ENCODE measurements at places on chromosomes 3 and 15.

DNA sequence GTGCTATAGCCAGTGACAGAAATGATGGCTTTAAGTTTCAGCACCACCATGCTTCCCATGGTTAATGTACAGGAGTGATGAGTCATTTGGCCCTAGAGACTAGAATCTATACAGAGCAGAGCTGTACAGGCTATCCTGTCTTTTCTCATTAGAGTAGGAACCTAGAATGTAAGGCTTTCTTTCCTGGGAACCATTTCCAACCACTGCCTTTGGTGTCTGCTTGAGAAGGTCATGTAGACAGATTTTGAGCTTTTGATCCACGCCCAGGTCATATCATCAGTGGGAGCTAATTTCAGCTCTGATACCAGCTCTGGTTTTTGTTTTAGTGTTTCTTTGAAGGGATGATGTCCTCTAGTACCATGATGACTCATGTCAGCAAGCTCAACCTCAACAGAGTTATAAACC lies 543.1 kb downstream of the NTRK3 start:
- DNase-seq, result no peak

GRCh38 chr3:197103766-197104165 lies 74.1 kb upstream of the MELTF start:
- no peak for DNase-seq

GRCh38 chr15:100842756-100843730 lies 36.6 kb upstream of the ALDH1A3 start:
- DNase-seq, result no peak

- DNase-seq, result no peak
Measured at GRCh38 chr15:66138892-66139590, 114.5 kb downstream of the MEGF11 start.

- DNase-seq, result no peak
Measured at GRCh38 chr3:99833617-99834205, 16.0 kb downstream of the CMSS1 start.

GRCh38 chr3:129812589-129812988 lies 80.9 kb downstream of the TMCC1 start:
- DNase-seq, result no peak

DNA sequence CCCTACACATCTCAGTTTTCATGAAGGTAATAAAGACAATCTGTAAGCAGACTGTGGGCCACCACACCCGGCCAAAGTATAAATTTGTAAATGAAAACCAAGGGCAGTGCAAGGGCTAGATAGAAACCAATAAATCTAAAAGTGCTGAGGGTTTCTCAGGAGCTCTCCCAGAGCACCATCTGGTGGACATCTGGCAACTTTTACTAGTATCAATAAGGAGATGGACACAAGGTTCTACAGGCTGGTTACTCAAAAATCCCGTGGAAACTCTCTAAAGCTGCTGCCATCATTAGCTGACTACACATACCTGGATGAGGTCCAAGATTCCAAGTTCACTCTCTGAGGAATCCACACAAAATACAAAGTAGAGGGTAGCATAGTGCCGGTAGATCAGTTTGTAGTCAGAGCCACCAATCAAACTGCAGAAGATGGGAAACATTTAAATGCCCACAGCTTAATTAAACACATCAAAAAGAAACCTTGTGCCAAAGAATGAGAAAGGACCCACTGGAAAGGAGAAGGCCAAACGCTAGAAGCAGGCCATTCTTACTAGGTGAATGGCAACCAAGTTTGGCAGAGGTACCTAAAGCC lies 5.5 kb downstream of the AP3S2 start:
- peak; percentile 77 for DNase-seq

GRCh38 chr3:58214484-58215316 lies 3.9 kb upstream of the DNASE1L3 start:
- DNase-seq, result peak; percentile 38

- DNase-seq, result no peak
Measured at GRCh38 chr3:177852001-177852807, 654.9 kb upstream of the TBL1XR1 start.

DNA sequence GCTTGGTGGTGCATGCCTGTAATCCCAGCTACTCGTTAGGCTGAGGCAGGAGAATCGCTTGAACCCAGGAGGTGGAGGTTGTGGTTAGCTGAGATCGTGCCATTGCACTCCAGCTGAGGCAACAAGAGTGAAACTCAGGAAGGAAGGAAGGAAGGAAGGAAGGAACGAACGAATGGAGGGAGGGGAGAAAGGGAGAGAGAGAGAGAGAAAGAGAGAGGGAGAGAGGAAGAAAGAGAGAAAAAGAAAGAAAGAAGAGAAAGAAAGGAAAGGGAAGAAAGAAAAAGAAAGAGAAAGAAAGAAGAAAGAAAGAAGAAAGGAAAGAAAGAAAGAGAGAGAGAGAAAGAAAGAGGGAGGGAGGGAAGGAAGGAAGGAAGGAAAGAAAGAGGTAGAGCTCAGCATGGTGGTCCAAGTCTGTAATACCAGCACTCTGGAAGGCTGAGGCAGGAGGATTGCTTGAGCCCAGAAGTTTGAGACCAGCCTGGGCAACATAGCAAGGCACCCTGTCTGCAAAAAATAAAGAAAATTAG lies 81.9 kb downstream of the P2RY1 start:
- no peak for DNase-seq

- no peak for DNase-seq
Measured at GRCh38 chr15:92833106-92833433, 67.1 kb upstream of the CHD2 start.

DNA sequence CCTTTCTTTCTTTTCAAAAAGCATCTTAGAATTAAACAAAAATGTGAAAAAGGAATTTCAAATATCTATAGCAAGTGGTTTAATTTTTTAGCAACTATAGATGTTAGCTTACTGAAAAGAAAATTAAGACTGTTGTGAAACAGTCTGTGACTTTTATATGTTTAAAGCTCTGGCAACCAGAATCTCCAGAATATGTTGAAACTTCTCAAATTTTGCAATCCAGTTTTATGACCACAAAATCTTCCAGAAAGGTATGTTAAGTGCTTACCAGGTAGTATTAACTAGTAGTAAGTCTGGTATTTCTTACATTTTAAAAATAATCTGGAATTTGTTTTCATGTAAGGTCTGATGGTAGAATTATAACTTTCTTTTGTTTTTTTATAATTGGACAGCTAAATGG lies 235.0 kb downstream of the SLC9A9 start:
- no peak for DNase-seq

DNA sequence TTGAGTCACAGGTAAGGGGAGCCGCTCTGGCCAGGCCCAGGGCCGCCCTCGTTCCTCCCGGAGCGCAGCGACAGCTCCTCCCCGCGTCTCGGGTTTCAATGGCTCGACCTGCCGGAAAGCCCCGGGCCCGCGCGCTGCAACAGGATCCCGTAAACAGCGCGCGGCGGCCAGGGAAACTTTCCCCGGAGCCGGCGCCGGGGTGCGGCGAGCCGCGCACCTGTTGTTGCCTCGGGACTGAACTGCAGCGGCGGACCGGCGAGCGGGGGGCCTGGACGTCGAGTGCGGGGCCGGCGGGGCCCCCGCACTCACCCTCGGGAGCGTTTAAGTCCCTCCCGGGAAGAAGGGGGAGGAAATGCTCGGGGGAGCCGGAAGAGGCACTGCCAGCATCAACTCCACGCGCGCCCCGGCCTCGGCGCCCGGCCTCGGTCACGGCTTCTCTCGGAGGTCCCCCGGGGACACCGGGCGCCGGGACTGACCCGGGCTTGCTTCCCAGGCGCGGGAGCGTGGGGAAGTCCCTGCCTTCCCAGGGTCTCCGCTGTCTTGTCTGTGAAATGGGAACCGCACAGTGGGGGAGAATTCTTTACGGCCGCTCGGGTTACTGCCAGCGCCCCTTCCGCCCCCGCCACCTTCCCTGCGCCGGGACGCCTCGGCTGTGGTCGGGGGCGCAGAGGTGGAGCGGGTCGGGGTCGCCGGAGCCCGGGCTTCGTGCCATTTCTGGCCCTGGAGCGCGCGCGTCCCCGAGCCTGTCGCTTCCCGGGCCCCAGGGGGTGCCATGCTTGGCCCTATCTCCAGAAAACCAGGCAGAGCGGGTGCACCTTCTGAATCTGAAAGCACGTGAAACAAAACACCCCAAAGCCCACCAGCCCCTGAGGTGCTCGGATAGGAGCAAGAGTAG lies 7.5 kb upstream of the PGPEP1L start:
- DNase-seq, result peak; percentile 22

- no peak for DNase-seq
Measured at GRCh38 chr3:52787246-52787645, 7.3 kb upstream of the ITIH3 start.

GRCh38 chr3:14256046-14256445 lies 77.4 kb downstream of the LSM3 start:
- peak; percentile 60 for DNase-seq

DNA sequence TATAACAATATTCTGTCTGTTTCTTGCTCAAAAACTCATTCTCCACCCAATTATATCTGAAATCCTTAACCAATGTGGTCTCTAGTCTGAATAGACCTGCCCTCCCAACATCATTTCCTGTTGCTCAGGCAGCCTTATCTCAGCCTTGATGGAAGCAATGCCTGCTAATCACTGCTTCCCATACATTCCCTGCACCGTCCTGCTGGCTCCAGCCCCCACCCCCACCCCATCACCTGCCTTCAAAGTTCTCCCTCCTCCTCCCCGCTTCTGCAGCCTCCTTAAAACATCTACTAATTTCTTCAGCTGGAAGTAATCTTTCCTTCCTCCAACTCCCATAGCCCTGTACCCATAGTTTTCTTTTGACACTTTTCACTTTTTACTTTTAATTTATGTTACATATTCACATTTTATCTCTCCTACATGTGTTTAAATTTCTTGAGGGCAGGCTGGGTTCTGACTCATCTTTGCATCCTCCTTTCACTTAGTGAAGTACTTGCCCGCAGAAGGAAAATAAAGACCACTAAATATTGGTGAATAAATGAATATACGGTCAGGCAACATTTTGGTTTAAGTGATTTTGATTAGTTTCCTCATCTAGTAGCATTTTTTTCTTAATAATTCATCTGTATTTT lies 98.2 kb downstream of the MEIS2 start:
- DNase-seq, result no peak

GRCh38 chr15:101070502-101071273 lies 151.5 kb downstream of the LRRK1 start:
- peak; percentile 81 for DNase-seq

DNA sequence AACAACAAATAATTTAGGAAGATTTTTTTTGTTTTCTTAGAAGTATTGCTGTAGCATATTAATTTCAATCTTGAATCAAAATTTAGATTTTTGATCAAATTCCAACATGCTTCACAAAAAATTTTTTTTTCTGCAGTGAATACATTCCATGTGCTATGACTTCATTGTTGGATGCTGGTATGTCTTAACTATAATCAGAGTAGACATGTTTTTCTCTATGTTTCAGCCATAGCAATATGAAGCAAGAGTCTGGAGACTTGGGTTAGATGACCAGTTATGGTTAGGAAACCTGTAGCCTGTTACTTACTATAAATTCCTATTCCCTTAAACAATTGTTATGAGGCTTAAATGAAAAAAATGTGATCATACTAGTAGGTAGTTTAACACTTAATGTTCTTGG lies 176.1 kb upstream of the CHL1 start:
- no peak for DNase-seq

DNA sequence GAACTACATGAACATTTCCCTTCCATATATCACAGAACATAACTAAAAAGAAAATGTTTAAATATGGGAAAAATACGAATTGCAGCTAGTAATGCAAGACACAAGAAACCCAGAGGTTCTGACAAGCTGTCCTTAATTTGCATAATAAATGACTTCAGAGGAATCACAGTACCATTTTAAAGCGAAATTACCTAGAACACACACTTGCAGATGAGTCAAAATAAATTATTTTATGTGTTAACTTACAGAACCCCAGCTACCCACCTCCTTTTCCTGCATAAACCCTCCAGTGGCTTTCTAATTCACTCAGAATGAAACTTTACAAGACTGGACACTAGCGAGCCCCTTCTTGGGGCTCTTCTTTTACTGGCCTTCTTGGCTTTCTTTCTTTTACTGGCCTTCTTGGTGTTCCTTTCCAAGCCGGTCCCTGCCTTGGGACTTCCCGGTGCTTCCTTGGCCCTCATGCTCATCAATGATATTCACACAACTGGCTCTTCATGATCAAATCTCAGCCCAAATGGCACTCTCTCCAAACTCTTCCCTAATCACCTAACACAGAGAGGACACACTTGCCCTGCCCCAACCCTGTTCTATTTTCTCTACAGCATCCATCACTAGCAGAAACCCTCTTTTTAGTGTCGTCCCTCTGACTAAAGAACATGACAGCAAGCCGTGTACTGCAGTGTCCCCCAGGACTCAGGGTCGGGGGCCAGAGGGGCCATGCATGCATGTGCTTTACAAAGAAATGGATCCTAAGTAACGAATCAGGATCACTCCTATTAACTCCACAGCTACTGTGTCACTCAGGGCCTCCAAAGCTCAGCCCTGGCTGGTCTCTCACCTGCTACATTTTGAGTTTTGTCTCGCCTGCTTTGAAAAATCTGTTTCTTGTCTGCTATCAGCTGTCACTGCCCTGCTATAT lies 4.8 kb downstream of the CHSY1 start:
- DNase-seq, result no peak

DNA sequence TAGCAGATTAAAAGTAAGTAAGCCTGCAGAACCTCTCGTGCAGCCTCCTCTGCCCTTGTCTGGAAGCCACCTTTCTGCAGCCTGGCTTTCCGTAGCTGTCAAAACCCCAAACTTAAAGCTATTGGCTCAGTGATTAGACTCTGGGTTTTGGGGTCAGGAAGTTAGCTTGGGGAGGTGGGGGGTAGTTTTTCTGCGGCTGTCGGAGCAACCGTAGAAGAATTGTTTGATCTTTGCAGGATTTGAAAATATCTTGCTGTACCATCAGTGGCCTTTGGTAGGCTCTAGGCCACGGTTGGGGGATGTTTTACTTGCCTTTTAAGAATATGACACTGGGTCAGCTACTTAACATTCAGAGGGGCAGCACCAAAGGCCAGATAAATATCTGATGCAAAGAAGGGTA lies 88.4 kb upstream of the RASGRP1 start:
- DNase-seq, result no peak

GRCh38 chr3:34248352-34248751 lies 449.9 kb downstream of the PDCD6IP start:
- DNase-seq, result no peak

DNA sequence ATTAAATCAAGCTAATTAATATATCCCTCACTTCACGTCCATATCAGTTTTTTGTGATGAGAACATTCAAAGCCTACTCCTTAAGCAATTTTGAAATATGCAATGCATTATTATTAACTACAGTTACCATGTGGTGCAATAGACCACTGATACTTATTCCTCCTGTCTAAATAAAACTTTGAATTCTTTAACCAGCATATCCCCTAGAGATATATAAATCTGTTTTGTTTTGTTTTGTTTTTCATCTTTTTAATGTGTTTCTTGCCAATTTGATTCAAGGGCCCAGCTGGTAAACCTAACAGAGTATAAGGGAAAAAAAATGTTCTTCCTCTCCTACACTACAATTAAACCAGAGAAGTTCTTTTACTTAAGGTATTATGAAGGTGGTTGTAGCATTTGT lies 524.2 kb downstream of the NAALADL2 start:
- DNase-seq, result no peak

- DNase-seq, result no peak
Measured at GRCh38 chr15:65204931-65205660, 6.2 kb downstream of the CILP start.

DNA sequence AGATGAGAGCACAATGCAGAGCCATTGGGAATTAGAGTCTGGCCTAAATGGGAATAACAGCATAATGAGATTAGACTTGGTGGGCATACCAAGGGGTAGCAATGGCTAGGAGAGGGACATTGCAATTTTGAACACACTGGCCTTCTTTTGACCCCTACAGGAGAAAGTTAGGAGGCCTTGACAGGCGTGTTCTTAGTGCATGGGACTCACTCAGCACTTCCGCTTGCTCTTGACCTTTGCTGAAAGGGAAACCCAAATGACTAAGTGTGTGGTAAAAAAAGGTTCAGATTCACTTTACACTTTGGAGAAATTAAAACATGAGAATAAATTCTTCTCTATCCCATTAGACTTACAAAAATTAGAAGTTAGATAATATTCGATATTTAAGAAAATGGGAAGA lies 317.4 kb downstream of the DIPK2A start:
- no peak for DNase-seq

Measured in dermis blood vessel endothelial cell (primary cell).